ENCODE measurements at places on chromosomes 2 and 18. TPM values are rescaled to one million over a fixed set of nuclear protein-coding genes. Genes with fewer than 3 reads are reported as not detected.

DNA sequence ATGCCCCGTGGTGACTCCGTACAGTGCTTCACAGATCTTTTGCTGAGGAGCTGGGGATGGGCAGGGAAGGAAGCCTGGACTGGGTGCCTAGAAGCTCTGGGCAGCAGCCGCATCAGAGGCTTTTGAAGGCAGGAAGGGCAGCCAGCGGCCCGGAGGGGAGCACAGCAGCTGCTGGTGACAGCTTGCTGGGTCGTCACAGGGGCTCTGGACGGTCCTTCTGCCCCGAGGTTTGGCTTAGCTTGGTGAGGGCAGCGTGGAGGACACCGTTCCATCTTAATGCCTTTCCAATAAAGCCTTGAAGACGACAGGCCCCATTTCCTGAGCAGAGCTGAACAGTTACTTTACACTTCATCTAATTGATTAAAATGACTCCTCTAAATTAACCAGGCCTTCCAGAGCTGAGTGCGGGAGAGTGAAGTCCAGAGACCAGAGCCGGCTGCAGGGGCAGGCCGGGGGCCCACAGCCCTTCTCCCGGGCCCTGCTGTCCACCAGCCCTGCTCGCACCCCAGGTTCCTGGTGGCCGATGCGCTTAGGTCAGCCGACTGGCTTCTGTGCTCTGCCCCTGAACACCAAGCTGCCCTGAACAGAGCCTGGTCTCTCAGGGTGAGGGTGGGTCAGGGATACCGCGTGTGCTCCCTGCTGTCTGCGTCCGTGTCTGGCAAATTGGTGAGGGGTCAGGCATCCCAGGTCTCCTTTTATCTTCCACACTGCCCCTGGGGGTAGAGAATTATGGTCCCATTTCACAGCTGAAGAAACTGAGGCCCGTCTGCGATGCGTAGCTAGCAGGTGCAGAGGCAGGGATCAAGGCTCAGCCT lies 43.5 kb downstream of the RRM2 start:
- DNase-seq: no peak

DNA sequence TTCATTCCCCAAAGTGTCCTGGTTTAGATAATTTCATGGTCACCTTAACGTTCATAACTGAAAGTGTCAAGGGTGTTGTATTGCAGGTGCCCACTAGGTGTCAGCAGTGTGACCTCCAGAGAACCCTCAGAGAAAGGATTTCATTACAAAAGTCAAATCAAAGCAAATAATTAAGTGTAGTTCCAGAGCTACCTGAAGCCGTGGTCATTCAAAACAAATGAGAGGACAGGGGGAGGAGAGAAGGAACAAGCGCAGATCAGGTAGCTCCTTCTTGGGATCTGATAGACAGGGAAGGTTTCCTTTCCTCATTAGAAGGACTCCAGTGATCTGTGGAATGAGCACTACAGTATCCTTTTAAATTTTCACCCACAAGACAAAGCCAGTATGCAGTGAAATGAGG lies at the start of gene SLC9A4:
SLC9A4 (plus strand) TSS at position 207 of the 400 bp plus-strand sequence. CDS start 534 bp downstream, outside the sequence.
- DNase-seq: peak; percentile 69

DNA sequence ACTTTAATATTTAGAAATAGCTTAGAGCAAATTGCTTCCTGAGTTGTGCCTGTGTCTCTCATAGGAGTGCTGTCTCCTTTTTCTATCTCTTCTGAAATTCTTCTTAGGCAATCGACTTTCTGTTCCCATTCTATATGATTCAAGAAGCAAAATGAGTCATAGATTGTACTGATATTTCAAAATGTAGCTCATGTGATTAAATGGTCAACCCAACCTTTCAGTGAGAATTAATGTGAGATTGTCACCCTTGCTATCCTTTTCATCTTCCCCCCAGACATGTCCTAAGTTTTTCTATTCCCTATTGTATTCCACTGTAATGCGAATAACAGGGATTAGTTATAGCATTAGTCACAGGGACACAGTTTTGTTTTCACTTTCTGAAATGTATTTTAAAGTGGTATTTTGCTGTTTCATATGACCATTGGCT lies 413.6 kb downstream of the THSD7B start:
- DNase-seq: no peak

Gene ELOA2
- total RNA-seq: not detected

DNA sequence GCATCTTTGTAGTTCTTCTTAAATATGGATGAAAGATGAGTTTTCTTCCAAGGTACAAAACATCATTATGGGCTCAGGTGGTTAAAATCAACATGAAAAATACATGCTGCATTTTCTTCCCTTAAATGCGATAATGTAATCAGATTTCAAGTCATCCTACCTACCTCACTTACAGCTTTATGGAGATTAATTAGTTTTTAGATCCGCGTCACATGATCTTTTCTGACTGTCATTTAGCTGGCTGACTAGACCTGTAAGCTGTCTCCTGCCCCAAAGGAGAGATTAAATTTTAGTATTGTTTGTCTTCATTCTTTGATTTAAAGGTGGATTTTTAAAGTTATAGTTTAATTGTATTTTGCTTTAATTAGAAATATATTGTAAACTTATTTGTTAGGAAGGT lies 678.0 kb upstream of the ZEB2 start:
- no peak for DNase-seq

DNA sequence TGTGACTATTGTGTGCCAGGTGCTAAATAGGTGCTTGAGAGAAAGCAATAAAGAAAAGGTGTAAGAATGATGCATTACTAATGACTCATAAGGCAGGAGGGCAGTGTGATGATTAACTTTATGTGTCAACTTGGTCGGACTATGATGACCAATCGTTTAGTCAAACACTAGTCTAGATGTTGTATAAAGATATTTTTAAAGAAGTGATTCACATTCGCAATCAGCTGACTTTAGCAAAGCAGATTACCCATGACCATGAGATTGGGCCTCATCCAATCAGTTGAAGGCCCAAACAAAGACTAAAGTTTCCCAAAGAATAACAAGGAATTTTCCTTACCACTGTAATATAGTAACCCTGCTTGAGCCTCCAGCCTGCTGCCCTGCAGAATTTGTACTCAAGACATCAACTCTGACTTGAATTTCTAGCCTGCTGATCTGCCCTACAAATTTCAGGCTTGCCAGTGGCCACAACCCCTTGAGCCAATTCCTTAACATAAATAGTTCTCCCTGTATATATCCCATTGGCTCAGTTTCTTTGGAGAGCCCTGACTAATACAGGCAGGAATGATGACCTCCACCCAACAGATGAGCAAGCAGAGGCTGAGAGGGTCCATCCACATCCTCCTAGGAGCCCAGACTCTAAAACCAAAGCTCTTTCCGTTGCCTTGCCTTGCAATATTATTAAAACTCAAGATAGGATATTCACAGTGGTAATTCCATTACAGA lies 132.6 kb downstream of the ACTR3 start:
- no peak for DNase-seq

GRCh38 chr2:62724886-62725711 lies 19.6 kb downstream of the EHBP1 start:
- DNase-seq: no peak

GRCh38 chr2:142599504-142599903 lies 278.0 kb upstream of the KYNU start:
- DNase-seq: no peak

- no peak for DNase-seq
Observed at GRCh38 chr2:105546628-105546974, 147.8 kb upstream of the FHL2 start.

GRCh38 chr18:63152096-63152495 lies 167.5 kb downstream of the BCL2 start:
- DNase-seq: no peak

DNA sequence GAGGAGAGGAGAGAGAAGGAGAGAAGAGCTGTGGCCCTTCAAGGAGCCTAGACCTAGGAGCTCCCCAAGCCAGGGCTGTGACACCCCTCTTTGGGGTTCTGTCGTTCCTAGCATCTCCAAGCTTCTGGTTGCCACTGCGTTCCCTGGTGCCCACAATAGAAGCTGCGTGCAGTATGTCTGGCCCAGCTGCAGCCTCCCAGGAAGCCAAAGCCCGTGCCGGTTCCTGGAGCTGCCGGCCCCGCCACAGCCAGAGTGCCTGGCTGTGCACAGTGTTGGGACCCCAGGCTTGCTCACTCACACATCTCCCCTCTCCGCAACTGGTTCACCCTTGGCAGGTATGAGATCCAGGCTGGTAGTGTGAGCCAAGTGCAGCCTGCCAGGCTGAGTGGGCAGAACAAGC lies 367.7 kb upstream of the MC4R start:
- no peak for DNase-seq

DNA sequence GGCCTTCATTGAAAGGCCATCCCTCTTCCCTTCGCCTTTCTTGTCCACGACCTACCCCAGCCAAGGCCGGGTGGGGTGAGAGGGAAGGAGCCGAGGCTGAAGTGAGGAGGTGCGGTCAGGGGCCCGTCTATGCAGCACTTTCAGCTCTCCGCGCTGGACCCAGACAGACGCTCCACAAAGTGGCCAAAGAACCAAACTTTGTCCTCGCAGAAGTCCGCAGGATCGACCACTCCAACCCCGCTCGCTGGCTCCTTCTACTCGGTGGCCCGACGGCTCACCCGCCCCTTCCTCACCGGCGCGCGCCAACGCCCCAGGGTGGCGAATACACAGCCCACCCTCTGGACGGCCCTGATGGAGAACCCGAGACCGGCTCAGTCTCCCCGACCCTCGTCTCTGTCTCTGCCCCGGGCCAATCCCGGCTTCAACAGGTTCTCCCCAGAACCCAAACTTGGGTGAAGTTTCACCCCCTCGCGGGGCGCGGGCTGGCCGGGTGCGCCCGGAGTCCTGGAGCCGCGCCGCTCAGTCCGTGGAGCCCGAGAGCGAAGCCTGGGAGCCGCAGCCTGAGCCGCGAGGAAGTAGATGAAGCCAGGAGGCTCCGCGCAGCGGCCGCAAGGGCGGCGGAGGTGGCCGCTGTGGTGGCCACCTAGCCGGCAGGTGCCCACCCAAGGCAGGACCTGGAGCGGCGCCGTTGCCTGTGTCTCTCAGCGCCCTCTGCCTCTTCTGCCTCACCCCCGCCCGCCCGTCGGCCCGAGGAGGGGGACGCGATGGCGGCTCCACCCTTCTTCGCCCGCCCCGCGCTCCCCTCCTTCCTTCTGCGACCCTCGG lies 26.7 kb upstream of the ALPP start:
- no peak for DNase-seq

DNA sequence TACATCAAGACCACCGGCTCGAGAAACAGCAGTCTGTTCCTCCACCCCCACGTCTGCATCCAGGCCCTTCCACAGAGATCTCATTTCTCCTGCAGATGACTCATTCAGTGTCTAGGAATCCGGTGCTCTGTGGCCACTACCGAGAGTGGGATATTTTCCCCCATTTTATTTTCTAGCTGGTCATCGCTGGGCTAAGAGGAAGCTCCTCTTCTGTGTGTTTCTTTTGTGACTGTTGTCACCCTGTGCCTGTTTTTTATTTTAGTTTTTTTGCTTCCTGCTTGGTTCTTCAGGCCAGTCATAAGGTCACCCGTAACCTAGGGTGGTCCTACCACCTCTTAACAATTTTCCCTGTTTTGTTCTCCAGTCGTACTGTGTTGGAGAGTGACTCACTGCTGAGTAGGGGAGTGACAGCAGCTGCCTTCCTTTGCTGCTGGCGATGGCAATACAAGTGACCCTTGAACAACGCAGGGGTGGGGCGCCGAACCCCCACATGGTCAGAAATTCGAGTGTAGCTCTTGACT lies 6.7 kb downstream of the RAMP1 start:
- DNase-seq: peak; percentile 84

Gene SCTR
- total RNA-seq: not detected

Gene CFAP221
- not detected for total RNA-seq

GRCh38 chr2:192741889-192742288 lies 547.2 kb upstream of the TMEFF2 start:
- no peak for DNase-seq

Gene TUBB8B
- total RNA-seq: not detected

DNA sequence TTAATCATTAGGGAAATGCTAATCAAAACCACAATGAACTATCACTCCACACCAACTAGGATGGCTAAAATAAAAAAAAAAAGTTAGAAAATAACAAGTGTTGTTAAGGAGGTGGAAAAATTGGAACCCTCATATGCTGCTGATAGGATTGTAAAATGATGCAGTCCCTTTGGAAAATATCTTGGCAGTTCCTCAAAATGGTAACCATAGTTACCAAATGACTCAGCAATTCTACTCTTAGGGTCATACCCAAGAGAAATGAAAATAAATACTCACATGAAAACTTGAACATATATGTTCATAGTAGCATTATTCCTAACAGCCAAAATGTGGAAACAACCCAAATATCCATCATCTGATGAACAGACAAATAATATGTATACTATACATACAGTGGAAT lies 15.7 kb upstream of the ACVR2A start:
- peak; percentile 54 for DNase-seq

Measured in PC-9 (cell line).